ENCODE measurements at places on chromosomes 2 and 18. TPM values are rescaled to one million over a fixed set of nuclear protein-coding genes. Genes with fewer than 3 reads are reported as not detected.
A peak's percentile ranks its signal among the peaks of the same experiment; 100 is the strongest.

The COL3A1 gene
- not detected for total RNA-seq

DNA sequence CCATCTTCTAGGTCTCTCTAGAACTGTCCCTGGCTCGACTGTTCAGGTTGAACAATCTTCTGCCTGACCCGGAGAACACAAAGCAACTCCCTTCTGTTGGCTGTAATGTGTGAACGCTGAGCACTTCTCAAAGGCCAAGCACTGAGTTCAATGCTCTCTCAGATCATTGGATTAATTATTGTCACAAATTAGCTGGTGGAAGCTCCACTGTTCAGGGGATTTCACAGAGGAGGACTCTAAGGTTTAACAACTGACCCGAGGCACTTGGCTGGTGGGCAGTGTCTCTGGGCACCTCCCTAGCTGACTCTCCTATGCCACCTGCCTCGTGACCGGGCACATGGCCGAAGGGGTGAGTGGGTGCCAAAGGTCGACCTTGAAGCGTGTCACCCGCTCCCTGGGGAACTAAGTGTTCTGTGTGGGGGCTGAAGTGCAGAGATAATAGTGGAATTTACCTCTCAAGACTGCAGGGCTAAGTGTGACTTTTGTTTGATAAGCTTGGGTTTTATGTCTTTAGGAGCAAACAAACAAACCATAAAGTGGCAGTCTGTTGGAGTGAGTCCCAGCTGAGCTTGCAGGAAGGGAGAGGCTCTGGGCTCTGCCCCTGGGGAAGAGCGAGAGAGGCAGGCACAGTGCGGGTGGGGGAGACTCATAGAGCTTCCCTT, 64.8 kb downstream of the BCL2L11 start:
- no peak for DNase-seq

The TOGARAM2 gene
- 0.18 TPM for total RNA-seq

The ST8SIA3 gene
- total RNA-seq = 1.5 TPM

The PMAIP1 gene
- total RNA-seq = 131 TPM

- DNase-seq = no peak
Measured at GRCh38 chr18:14089781-14090180, 42.5 kb downstream of the ZNF519 start.

DNA sequence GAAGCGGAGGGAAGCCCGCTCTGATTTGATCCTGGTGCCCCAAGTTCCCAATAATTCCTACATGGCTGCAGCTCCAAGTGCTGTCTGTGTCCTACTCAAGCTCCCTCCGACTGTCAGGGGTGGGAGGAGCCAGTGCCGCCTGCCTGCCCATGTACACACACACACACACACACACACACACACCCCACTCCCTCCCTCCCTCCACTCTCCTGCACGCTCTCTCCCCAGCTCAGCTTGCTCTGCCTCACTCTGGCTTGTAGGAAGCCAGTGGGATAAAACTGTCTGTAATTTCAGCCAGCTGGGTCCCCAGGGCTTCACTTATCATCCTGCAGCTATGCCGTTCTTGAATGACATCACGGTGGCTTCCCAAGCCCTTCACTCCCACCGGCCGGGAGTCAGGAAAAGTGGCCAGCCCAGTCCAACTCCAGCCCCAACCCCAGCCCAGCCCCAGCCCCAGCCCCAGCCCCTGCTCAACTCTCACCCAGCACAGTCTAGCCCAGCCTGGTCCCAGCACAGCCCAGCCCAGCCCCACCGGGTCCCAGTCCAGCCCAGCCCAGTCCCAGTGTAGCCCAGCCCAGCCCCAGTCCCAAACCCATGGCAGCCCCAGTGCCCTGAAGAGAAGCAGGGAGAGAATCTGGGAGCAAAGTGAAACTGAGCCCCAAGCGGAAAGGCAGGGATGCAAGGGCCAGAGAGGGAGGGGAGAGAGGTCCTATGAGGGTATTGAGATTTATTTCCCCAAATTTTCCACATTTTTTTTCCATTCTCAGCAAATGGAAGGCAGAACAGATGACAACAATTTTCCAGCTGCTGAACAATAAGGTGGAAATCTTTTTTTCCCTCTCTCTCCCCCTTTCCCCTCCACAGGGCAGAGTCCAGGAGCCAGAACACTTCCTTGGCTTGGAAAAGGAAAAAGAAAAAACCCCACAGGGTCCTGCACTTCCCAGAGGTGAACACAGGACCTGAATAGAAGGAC, 144.0 kb downstream of the TNS1 start:
- peak; percentile 66 for DNase-seq

DNA sequence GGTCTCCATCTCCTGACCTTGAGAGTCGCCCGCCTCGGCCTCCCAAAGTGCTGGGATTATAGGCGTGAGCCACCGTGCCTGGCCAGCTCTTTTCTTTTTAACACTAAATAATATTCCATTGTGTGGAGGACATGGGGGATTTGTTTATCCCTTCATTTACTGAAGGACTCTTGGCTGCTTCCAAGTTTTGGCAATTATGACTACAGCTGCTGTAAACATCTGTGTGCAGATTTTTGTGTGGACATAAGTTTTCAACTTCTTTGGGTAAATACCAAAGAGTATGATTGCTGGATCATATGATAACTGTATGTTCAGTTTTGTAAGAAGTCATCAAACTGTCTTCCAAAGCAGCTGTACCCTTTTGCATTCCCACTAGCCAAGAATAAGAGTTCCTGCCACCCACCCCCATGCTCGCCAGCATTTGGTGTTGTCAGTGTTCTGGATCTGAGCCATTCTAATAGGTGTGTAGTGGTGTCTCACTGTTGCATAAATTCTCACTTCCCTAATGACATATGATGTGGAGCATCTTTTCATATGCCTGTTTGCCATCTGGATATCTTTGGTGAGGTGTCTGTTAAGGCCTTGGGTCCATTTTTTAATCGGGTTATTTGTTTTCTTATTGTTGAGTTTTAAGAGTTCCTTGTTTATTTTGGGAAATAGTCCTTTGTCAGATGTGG, 52.2 kb downstream of the TNFRSF11A start:
- DNase-seq = no peak

DNA sequence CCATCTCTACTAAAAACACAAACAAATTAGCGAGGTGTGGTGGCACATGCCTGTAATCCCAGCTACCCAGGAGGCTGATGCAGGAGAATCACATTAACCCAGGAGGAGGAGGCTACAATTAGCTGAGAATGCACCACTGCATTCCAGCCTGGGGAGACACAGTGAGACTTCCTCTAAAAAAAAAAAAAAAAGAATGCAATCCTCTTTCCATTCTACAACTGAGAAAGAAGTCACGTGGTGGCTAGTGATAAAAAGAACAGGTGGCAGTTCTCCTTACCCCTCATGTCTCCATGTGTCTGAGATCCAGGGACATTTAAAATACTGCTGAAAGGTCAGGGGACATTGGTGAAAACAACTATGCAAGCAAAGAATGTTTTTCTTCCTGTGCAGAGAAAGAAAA, 24.4 kb upstream of the GPR39 start:
- peak; percentile 19 for DNase-seq

GRCh38 chr2:42974169-42974720, 181.9 kb upstream of the HAAO start:
- no peak for DNase-seq

GRCh38 chr2:24754985-24755705, 38.0 kb downstream of the PTRHD1 start:
- no peak for DNase-seq

DNA sequence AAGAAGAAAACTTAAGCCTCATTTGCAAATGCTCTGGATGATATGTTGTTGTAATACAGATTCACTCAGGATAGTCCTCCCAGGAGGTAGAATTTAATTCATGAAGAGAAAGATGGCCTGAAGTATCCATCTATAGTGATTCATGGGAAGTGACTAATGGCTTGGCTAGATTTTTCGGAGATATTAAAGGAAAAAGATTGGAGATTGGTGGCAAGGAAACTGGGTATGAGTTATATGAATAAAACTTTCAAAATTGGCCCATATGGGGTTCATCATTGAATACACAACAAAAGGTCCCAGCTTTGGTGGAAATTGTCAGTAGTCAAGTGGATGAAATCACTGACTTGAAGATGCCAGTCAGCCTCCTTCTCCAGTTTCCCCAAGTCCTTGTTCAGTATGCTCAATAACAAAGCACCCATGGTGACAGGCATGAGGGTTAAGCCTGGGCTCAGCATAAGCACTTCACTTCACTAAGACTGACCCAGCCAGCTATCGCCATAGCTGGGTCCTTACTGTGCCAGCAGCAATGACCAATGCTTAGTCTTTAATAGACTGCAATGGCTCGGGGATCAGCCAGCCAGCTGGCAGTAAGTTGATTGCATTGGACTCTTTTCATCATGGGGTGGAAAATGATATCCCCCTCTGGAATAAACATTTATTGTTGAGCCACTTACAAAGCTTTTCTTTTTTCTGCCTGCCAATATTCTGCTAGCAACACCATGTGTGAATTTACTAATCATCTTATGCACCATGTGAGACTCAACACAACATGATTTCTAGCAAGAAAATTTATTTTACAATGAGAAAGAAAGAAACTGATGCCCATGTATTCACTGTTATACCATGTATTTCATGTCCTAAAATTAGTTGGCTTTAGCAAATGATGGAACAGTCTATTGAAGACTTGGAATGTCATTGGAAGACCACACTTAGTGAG, 176.6 kb upstream of the TACR1 start:
- no peak for DNase-seq

The LINC00305 gene
- not detected for total RNA-seq

- no peak for DNase-seq
Measured at GRCh38 chr18:6616981-6617380, 112.5 kb upstream of the ARHGAP28 start.

The DSG1 gene
- total RNA-seq = not detected

DNA sequence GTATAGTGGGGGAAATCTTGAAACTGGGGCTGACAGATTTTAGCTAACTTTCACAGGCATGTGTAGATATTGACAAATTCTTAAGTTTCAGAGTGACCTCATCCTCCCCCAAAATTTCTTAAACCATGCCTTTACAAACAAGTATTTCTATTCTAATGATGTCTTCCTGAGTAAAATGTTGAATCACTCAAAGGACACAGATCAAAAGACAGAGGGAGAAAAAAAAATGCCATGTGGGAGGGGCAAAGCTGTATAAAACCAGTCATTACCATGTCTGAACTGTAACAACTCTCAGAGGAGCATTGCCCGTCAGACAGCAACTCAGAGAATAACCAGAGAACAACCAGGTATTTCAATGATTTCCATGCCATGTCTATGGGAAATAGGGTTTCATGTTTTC, at the start of gene SERPINB2:
Gene SERPINB2, plus strand, starts transcription at position 282 of the 400 bp plus-strand sequence. CDS start 3,740 bp downstream, outside the sequence.
- no peak for DNase-seq

DNA sequence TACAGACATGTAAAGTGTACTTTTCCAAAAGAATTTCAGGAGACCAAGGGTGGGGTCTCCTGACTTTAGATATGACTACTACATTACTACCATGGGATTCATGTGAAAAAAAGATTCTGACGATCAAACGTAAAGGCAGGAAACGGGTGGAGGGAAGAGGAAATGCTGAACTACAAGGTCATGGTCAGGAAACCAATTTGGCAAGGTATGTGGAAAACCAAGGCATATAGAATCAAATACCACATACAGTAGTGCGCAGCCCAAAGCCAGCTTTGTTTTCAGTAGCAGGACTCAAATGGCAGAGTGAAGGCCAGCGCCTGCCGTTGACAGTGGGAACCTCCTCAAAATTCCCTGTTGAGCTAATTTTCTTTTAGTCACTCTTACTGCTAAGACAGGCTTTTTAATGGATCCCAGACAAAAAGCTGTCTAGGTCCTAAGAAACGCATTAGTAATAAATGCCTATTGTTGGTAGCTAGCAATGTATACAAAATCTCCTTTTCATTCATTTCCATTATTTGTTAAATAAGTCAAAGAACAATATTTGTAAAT, 57.6 kb upstream of the SERTAD2 start:
- DNase-seq = no peak

The CCDC138 gene
- 13.6 TPM for total RNA-seq

DNA sequence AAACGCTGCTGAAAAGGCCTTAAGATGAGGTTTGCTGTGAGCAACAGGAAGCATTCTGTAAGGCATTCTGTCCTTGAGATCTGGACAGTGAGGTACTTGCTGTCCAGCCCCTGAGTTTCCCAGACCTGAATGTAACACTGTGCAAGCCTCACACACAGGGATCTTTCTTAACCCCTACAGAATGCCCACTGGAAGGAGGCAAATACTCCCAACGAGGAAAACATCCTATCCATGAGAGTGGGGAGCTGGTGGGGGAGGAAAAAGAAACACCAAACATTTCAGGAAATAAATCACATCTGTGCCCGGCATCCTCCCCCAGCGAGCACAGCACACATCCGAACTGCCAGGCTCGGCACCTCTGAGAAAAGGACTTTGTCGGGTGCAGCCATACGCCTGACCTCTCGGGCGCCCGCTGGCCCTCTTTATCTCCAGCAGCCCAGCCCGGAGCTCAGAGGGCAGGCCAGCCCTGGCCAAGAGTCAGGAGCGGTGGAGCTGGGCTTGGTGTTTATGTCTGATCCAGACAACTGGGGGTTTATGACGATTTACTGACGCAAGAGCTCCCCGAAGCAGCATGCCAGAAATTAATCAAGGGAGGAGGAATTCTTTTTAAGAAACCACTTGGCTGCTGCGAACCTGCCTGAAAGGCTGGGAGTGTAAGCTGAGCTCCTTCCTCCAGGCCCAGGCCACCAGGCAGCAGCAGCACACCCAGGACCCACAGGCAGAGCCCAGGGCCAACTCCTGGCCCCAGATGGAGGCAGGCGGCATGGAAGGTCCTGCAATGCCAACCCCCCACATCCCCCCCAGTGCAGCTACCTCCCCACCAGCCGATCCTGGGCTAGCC, 72.2 kb downstream of the HDAC4 start:
- DNase-seq = peak; percentile 66

The NTSR2 gene
- total RNA-seq = not detected

DNA sequence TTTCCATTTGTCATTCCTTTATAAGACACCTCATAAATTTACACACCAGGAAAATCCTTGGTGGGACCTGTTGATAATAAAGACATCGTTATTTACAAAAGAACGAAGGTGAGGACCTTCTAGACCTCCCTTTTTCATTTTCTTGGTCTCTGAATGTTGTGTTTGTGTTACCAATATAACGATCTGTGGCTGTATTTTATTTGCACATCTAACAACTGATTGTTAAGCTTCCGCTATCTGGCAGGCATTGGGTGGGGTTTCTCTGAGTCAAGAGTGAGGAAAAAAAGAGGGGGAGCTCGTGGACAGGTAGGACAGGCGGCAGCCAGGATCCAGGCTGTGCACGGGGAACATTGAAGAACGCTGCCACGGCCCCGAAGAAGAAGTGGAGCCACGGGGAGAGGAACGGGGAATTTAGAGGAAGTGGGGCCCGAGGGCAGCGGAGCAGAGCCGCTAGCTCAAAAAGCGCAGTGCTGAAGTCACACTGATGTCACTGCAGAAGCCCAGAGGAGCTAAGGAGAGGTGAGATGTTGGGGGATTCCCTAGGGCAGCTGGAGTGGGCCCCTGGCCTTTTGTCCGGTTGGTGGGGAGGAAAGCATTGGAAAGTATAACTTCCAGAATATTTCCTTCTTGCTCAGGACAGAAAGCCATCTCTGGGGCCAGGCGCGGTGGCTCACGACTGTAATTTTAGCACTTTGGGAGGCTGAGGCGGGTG, 20.9 kb upstream of the DNMT3A start:
- DNase-seq = no peak

The CTNNA2 gene
- 2.6 TPM for total RNA-seq

The CELF4 gene
- 3.7 TPM for total RNA-seq

The POTEE gene
- total RNA-seq = 0.28 TPM

- no peak for DNase-seq
Measured at GRCh38 chr2:57465967-57466366, 580.6 kb upstream of the VRK2 start.

The DNAJC5G gene
- total RNA-seq = not detected

GRCh38 chr2:101872480-101872879, 119.3 kb upstream of the IL1R2 start:
- DNase-seq = no peak

GRCh38 chr2:73068147-73068546, 3.4 kb downstream of the SFXN5 start:
- DNase-seq = no peak

The GPR17 gene
- total RNA-seq = not detected

Data from H7 (cell line).